ENCODE measurements at places on chromosomes 13 and 19.

GRCh38 chr13:97134364-97135095 lies 87.6 kb upstream of the MBNL2 start:
- no peak for DNase-seq

DNA sequence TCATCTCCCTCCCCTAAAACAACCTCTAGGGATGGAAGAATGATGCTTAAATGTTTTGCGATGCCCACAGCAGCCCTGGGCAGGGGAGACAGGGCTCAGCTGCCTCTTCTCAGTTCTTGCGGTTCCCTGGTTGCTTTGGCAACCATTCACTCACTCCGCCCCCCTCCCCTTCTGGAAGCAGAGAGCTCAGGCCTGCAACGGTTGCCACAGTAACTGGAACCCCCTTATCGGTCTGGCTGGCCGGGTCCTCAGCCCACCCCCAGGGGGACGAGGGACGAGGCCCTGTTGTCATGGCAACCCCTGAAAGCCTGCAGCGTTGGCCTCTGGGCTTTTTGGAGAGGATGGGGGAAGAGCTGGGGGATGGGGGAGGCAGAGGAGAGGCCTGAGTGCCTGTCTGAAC lies 19.5 kb downstream of the NOVA2 start:
- no peak for DNase-seq

- DNase-seq = no peak
Observed at GRCh38 chr13:72062566-72062965, 195.6 kb upstream of the DACH1 start.

GRCh38 chr19:27792576-27793127 lies 1420.3 kb downstream of the UQCRFS1 start:
- DNase-seq = no peak

GRCh38 chr19:17968362-17968761 lies 1.5 kb downstream of the KCNN1 start:
- DNase-seq = no peak

Data from brain pericyte (primary cell).